ENCODE measurements at places on chromosomes 11 and 22. TPM values are rescaled to one million over a fixed set of nuclear protein-coding genes. Genes with fewer than 3 reads are reported as not detected.

SEC14L2 gene
- 35.4 TPM for total RNA-seq

SORL1 gene
- 71.3 TPM for total RNA-seq

OR10V1 gene
- total RNA-seq: not detected

BDNF gene
- total RNA-seq: 6.8 TPM

KLHDC7B gene
- 0.17 TPM for total RNA-seq

NLRP6 gene
- total RNA-seq: 0.69 TPM

SELENOM gene
- total RNA-seq: 252 TPM

GUCY1A2 gene
- 3.2 TPM for total RNA-seq

KCTD17 gene
- 51.9 TPM for total RNA-seq

CDC42EP1 gene
- total RNA-seq: 186 TPM

PRRG4 gene
- 12.7 TPM for total RNA-seq

OR56A1 gene
- total RNA-seq: 0.03 TPM

CDCA5 gene
- total RNA-seq: 2.1 TPM

IL10RA gene
- 29.3 TPM for total RNA-seq

C1QTNF4 gene
- 5.5 TPM for total RNA-seq

RBMXL2 gene
- total RNA-seq: not detected

C22orf31 gene
- not detected for total RNA-seq

ZNRF3 gene
- 13.6 TPM for total RNA-seq

PGA5 gene
- not detected for total RNA-seq

MUC5AC gene
- 18.6 TPM for total RNA-seq

CECR2 gene
- 0.89 TPM for total RNA-seq

MICAL2 gene
- total RNA-seq: 158 TPM

KRTAP5-10 gene
- not detected for total RNA-seq

PAK1 gene
- 114 TPM for total RNA-seq

SLC22A12 gene
- total RNA-seq: not detected

APOBEC3F gene
- total RNA-seq: 14.4 TPM

SPON1 gene
- total RNA-seq: 195 TPM

XKR3 gene
- total RNA-seq: not detected
